ENCODE measurements at places on chromosomes 2 and 18.

- DNase-seq = no peak
Observed at GRCh38 chr2:43642363-43642762, 5.3 kb downstream of the PLEKHH2 start.

DNA sequence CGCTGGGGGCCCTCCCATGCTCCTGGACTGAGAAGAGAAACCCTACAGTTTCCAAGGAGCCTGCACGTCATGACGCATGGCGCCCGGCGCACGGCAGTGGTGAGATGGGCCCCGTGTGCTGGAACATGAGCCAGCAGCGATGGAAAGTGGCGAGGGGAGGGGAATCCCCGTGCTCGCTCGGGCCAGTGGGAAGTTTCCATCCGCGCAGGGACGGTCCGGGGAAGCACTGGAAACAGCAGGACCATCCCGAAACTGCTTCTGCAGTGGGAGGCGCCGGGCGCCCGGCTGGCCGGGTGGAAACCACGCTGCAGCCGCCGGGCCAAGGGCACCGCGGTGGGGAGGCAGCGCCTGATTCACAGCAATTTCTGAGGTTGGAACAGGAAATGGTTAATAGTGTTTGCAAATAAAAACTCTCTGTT is 4.9 kb upstream of the PDCD1 start:
- DNase-seq = no peak

GRCh38 chr2:75277111-75277510 is 77.8 kb upstream of the TACR1 start:
- no peak for DNase-seq

DNA sequence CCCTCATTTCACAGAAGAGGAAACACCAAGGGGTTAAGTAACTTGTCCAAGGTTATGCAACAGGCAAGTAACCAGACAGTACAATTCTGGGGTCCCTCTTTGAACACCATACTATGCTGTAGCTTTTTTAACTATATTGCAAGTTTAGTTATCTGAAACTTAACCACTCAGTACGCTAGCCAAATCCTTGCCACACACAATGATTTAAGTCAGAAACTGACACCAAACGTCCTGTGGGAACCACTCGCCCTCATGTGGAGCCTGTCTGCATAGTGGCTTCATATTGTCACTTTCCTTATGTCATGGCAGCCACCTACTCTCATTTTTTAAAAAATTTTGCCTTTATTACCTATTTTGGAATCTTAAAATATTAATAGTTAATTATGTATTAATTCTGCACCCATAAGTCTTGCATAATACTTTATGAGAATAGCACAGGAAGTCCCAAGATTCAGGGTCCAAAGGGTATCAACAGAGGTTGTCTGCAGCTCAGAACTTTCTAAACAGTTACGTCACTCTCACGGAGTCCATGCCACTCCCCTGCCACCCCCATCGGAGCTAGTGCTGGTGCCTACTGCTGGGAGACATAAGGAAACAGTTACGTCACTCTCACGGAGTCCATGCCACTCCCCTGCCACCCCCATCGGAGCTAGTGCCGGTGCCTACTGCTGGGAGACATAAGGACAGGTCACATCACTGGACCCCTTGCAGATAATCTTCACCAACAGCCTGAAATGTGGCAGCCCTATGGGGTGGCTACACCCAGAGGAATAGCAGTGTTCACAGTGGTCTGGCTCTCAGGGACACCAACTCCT is 99.0 kb downstream of the L3MBTL4 start:
- DNase-seq = no peak

GRCh38 chr18:33916200-33916599 is 308.5 kb downstream of the NOL4 start:
- no peak for DNase-seq

GRCh38 chr2:10778724-10779115 is 33.9 kb downstream of the PDIA6 start:
- no peak for DNase-seq

DNA sequence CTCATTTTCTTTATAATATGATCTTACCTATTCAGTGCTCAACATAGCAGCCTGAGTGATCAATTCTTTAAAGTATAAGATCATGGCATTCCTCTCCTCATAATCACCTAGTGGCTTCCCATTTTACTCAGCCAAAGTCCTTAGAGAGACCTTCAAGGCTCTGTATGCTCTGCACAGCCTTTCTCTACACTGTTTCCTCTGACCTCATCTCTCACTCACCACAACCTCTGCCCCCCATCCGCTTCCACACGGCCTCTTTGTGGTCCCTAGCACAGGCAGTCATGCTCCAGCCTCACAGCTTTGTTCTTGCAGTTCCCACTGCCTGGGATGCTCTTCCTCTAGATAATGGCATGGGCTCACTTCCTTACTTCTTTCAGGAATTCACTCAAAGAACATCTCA is 109.2 kb downstream of the HIBCH start:
- no peak for DNase-seq

DNA sequence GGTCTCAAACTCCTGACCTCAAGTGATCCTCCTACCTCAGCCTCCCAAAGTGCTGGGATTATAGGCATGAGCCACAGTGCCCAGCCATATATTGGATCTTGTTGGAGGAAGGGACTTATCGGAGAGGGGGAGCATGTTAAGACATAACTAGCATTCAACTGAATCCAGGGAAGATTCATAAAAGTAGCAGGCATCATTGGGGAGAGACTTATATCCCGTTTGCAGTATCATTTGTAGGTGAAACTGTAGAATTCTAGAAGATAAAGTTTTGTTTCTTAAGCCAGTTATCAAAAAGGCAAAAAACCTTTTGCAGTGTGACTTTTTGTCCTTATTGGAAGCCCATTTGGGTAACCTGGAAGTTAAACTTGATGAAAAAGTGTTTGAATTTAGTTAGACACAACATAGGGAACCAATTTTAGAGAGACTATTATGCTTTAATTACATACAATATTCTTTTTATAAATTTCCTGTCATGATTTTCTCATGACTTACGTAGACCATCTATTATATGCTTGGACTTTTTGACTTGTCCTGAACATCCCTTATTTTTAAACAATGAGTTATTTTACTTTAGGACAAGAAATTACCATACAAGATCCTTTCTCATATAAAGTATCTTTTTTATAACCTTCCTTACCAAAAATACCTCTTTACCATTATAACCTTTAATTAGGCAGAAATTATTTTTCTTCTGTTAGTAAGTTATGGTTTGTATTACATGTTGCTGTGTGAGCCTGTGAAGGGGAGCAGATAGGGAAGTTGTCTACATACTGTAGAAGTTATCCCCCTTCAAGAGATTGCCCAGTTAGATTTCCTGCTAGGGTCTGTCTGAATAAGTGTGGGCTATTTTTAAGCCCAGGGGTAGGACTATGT is 20.3 kb downstream of the RAB3GAP1 start:
- no peak for DNase-seq

DNA sequence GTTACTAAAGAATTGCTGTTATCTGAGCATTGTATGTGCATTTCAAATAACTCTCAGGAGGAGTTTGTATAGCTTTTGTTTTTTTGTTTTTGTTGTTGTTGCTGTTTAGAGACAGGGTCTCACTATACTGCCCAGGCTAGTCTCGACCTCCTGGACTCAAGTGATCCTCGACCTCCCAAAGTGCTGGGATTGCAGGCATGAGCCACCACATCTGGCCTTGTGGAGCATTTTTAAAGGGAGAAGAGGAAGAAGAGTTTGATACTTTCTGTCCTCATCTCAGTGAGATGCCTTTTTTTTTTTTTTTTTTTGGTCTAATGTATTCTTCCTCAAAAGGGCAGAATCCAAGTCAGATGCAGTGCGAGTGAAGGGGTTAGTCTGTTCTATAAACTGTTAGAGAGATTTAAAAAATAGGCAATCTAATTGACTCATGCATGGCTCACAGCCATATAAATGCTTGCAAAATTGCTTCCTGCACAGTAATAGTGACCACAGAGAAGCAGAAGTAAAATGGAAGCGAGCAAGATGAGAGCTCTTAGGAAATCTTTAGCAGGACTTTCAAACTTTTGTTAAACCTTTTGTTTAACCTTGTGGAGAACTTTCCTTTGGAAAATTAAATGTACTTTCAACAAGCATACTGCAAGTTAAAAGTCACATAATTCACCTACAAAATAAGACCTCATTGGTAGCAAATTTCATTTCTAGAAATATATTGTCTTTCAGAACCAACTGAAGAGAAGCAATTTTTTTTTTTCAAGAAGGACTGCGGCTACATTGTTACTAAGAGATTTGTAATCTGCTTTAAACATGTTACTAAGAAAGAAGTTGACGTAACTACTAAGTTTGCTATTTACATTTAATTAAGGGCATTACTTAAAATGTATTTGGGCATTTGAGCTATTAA is 52.3 kb upstream of the ROCK1 start:
- no peak for DNase-seq

GRCh38 chr2:187934236-187934635 is 357.4 kb upstream of the GULP1 start:
- no peak for DNase-seq

- DNase-seq = no peak
Observed at GRCh38 chr2:3738454-3738853, 35.1 kb downstream of the DCDC2C start.

DNA sequence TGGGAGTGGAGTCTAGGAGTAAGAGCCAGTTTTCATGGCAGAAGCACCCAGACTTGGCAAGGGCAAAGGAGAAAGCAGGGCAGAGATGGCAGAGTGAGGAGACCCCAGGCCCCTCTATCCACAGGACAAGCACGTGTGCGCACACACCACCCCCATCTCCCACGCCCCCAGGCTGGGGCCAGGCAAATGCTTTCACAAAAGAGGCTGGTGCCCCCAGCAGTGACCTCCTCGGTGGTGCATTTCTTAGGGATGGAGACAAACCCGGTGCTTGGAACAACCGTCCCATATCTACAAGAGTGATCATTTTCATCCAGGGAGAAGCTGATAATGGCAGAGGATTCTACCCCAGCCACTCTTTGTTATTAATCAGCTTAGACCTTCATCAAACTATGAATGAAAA is 62.0 kb downstream of the KCNF1 start:
- no peak for DNase-seq

DNA sequence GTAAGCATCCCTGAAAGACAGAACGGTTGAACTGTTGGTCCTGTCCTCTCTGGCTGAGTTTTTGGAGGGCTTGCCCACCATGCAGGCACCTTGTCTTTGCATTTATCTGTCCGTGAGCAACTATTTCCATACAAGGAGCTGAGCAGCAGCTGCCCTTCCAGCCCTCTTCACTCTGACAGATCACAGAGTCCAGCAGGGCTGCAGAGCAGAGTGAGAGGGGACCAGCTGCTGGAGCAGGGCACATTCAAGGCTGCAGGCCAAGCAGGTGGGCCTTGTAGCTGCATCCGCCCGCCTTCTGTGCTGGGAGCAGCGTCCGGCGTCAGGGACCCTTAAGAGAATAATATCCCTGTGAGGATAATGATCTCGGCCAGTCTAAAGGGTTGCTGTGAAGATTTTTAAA is 9.5 kb downstream of the SMYD1 start:
- DNase-seq = no peak

DNA sequence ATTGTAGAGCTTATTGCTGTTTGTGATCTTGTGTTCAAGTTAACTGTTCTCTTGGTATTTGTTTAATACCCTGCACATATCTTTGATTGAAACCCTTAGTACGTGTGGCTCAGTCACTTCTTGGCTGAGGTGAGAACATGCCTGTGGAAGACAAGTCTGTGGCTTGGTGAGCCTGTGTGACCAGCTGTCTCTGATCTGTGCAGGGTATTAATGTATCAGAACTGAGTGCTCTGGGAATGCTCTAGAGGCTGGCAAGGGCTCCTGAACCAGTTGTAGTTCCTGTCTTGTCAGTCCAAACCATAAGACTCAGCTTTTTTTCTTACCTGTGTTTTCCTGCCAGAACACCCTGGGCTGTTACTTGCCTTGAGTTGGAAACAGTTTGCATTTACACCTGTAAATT is 52.4 kb upstream of the EPHA4 start:
- DNase-seq = no peak

- DNase-seq = no peak
Observed at GRCh38 chr18:72409903-72410302, 134.2 kb downstream of the CBLN2 start.

- DNase-seq = no peak
Observed at GRCh38 chr2:158101384-158101926, at the start of gene UPP2. Gene UPP2 (plus strand): TSS chr2:158101876. CDS start chr2:158102064, 188 bp downstream.

GRCh38 chr2:201653221-201653620 is 9.9 kb upstream of the TMEM237 start:
- DNase-seq = no peak

- DNase-seq = no peak
Observed at GRCh38 chr2:46985512-46985911, 69.9 kb upstream of the MCFD2 start.

GRCh38 chr2:199460101-199460671 is 2.4 kb upstream of the SATB2 start:
- DNase-seq = no peak

DNA sequence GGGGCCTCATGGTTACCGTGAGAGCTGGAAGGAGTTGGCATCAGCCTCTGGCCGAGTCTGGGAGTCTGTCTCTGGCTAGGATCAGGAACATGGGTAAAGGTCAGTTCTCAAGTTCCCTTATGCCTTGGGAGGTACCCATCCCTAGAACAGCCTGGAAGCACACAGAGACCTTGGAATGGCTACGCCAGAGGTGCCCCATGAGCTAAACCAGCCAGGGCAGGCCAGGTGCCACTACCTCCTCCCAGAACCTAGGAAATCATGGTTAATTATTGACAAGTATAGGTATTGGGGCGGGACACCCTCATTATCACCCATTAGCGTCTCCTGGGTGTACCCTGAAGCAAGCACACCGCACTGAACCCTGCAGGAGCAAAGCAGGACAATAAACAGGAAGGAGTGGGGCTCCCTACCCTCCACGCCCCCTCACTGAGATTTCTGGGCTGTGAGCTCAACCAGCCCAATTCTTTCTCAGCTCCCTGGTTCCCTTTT is 3.0 kb upstream of the ASPRV1 start:
- no peak for DNase-seq

- no peak for DNase-seq
Observed at GRCh38 chr2:70962211-70962884, 16.1 kb upstream of the ANKRD53 start.

DNA sequence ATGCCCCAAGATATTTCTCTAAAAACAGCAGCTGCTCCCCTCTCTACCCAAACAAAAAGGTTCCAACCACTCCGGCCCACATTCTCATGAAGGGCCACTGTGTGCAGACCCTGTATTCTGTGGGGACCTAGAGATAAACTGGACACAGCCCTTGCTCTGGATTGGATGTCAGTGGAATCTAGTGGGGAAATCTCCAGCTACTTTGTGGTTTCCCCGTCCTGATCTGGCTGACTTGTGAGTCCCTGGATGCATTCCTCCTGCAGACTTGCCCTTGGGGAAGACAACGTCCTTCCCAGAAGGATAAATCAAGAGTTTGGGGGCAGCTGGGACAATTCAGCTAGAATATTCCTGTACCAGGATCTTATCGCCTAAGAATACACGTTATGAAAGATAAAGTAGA is 151.1 kb downstream of the FSHR start:
- DNase-seq = no peak

DNA sequence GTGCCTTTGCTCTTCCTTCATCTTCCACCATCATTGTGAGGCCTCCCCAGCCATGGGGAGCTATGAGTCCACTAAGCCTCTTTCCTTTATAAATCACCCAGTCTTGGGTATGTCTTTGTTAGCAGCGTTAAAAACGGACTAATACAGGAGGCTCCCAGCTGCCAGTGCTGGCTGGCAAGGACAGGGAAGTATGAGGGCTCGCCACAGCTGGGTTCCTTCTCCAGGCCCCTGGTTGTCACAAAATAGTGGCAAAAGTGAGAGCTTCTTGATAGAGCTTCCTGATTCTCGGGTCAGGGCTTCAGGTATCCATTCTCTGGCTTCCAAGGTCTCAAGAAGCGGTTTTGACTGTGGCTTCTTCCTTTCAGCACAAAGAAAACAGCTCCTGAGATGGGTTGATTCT is 85.0 kb downstream of the ZNF516 start:
- no peak for DNase-seq

Data from caudate nucleus (tissue), 63 donors.